CD4-positive, alpha-beta T cell treated with Interferon alpha-2 for 1 hour (primary cell): ENCODE measurements at places on chromosomes 1 and 21.
A peak's percentile ranks its signal among the peaks of the same experiment; 100 is the strongest.

DNA sequence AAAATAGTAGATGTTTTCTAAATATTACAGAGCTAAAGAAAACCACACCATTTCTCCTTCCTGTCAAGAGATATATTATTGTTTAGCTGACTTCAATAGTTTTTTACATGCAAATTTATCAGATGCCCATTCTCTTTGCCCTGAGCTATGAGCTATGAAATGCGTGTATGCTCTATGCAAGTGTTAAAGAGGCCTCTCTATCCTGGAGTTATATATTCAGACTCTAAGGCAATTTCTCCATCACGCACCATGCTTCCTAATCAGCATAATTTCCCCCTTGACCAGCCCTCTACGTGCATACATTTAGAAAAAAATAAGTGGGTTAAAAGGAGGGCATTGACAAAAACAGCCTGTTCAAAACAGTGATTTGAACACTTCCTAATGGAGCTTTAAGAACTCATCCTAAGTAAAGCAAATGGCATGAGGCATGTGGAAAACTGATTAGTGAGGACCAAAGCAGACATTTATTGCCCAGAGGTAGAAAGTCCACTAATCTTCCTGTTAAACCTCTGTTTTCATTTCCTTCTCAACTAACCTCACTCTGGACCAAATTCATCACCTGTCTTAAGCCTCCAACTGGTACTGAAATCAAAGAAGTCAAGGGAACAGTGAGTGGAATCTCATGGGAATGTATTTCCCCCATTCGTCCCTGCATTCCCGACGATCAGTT, 565.8 kb upstream of the PKN2 start:
- no peak for DNase-seq

- DNase-seq: no peak
These were observed 254.2 kb downstream of the PAPPA2 start for GRCh38 chr1:176717066-176717750.

GRCh38 chr1:58812926-58813325, 29.1 kb upstream of the JUN start:
- DNase-seq: peak; percentile 75

DNA sequence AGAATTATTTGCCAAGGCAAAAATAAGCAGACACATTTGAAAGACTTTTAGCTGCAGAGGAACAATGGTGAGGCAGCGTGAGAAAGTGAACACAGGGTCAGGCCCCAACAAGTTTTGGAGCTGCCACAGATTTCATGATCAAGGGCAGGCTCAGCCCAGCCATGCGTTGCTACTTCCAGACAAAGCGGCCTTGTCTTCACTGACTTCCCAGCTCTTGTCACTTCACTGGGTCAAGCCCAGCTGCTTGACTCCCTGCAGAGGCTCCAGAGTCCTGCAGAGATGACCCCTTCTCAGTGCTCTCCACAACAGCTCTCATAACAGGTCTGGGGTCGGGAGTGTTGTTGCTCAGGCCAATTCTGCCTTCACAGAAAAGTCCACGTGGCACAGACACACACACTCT, 35.8 kb downstream of the HHAT start:
- DNase-seq: no peak

GRCh38 chr1:202249436-202249835, 55.8 kb downstream of the LGR6 start:
- no peak for DNase-seq

- no peak for DNase-seq
These were observed 262.1 kb downstream of the AKT3 start for GRCh38 chr1:243587823-243588560.

DNA sequence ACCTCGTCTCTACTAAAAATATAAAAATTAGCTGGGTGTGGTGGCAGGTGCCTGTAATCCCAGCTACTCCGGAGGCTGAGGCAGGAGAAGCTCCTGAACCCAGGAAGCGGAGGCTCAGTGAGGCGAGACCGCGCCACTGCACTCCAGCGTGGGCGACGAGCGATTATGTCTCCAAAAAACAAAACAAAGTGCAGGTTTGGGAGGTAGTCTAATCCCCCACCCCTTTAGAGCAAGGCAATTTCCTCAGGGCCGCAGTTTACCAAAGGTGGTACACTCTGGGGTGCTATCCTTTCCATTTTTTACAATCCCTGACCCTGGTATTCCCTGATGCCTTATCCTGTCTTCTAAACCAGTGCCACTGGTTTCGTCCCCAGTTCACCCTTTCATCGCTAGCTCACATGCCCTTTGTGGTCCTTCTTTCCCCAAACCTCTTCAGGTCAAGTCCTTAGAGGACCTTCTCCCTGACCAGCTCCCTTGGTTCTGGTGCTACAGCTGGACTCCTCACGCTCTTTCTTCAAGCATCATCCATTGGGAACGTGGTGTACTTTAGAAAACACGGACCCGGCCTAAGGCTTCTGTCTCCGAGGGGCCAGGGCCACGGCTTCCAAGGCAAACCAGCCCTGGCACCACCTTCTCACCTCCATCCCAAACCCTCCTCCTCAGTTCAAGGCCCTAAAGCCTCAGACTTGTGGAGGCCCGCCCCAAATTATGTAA, 873 bp downstream of the IFT25 start:
- DNase-seq: no peak

DNA sequence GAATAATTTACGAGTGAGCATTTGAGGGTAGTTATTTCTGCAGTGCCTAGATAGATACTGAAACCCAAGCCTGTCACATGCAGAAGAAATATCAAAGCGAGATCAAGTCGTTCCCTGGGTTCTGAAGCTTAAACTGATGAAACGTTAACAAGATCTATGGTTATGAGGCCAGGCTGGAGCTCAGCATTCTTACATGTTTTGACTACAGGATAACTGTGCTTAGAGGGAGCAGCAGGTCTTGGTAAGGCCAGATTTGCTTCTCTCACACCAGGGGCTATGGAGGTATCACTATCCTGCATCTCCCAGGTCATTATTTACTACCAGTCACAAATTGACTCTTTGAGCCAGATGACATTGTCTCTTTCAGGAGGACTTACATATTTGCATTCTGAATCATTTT, 1401.4 kb upstream of the PRMT6 start:
- no peak for DNase-seq

- no peak for DNase-seq
These were observed 13.0 kb downstream of the CAPN8 start for GRCh38 chr1:223652436-223652941.

GRCh38 chr1:24752305-24752704, 7.1 kb downstream of the CLIC4 start:
- DNase-seq: no peak

- DNase-seq: no peak
These were observed 11.3 kb upstream of the BACH1 start for GRCh38 chr21:29287383-29287782.

DNA sequence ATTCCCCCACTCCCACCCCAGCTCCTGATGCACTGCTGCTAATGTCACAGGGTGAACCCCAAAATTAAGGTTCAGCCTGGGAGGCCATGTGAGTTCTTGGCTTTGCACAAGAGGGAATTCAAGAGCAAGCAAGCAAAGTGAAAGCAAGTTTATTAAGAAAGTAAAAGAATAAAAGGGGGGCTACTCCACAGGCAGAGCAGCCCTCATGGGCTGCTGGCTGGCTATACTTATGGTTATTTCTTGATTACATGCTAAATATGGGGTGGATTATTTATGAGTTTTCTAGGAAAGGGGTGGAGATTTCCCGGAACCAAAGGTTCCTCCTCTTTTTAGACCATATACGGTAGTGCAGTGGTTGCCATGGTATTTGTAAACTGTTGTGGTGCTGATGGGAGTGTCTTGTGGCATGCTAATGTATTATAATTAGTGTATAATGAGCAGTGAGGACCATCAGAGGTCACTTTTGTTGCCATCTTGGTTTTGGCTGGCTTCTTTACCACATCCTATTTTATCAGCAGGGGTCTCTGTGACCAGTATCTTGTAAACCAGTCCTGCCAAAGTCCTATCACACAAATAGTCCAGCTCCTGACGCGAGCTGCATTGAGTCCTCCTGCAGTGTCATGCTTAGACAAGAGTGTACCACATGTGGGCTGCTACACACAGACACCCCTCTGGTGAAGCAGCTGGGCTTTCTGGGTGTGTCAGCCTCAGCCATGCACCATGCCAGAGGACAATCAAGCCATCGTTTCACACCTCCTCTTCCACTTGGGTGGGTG, 46.4 kb upstream of the CSF1 start:
- peak; percentile 43 for DNase-seq

DNA sequence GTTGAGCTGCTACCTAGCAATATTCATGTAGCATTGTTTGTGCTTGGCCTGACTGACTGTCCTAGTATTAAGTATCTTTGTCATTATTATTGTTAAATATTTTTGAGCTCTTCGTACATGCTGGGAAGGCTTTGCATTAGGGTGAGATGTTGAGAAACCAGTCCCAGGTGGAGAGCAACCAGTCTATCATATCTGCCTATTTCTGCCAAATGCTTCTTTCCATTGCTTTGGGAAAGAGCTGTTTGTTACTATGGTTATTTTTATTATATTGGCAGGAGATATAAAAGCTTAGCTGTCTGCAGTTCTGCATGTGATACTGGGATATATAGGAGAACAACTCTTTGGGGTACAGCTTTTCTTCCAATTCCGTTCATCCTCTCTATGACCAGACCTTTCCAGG, 85.1 kb downstream of the CLDN17 start:
- DNase-seq: no peak

- DNase-seq: no peak
These were observed 713 bp upstream of the HMGCL start for GRCh38 chr1:23825762-23826522.

DNA sequence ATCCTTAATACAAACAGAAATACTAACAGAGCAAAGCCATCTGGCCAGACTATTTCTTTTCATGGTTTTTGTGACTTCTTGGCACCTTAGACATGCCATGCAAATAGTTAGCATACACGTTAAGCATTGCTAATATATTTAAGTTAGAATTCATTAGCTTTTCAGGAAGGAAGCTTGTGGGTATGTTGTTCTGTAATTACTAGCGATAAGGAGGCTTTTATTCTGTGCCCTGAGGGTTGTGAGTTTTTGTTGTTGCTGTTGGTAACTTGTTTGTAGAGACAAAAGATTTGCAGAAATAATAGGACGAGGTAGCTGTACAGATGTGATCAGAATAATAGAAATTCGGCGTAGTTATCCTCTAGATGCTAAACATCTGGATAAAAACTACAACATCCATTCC, 305.3 kb downstream of the TM2D1 start:
- DNase-seq: no peak

- DNase-seq: no peak
These were observed 19.8 kb downstream of the NENF start for GRCh38 chr1:212452323-212453155.

- no peak for DNase-seq
These were observed 141.0 kb downstream of the USP25 start for GRCh38 chr21:15870819-15871218.

DNA sequence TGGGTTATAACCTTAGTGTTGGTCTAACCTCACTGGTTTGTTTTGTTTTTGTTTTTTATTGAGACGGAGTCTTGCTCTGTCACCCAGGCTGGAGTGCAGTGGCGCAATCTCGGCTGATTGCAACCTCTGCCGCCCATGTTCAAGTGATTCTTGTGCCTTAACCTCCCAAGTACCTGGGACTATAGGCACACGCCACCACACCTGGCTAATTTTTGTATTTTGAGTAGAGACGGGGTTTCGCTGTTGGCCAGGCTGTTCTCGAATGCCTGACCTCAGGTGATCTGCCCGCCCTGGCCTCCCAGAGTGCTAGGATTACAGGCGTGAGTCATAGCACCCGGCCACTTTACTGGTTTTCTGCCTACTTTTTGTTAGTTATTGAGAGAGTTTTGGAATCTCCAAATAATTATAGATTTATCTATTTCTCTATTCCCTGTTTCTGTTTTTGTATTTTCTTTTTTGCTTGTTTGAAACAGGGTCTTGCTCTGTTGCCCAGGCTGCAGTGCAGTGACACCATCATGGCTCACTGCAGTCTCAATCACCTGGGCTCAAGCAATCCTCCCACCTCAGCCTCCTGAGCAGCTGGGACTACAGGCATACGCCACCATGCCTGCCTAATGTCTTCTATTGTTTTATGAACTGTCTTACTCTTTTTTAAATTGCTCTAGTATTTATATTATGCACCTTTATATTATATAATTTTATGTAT, 21.4 kb downstream of the SMG7 start:
- DNase-seq: no peak

DNA sequence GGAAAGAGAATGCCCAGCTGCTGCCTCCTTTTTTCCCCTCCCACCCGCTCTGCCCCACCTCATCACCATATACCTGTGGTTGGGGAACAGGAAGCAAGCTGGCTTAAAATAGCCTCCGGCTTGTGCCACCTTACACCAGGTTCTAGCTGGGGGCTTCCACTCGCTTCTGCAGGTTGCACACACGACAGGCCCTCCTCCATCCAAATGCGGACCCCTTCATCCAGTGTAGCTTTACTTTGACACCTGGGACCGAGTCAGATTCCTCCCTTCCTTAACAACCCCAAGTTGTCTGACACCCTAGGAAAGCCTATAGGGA, 14.6 kb downstream of the BLACAT1 start:
- no peak for DNase-seq

- DNase-seq: no peak
These were observed 14.8 kb upstream of the DIP2A start for GRCh38 chr21:46443910-46444309.

DNA sequence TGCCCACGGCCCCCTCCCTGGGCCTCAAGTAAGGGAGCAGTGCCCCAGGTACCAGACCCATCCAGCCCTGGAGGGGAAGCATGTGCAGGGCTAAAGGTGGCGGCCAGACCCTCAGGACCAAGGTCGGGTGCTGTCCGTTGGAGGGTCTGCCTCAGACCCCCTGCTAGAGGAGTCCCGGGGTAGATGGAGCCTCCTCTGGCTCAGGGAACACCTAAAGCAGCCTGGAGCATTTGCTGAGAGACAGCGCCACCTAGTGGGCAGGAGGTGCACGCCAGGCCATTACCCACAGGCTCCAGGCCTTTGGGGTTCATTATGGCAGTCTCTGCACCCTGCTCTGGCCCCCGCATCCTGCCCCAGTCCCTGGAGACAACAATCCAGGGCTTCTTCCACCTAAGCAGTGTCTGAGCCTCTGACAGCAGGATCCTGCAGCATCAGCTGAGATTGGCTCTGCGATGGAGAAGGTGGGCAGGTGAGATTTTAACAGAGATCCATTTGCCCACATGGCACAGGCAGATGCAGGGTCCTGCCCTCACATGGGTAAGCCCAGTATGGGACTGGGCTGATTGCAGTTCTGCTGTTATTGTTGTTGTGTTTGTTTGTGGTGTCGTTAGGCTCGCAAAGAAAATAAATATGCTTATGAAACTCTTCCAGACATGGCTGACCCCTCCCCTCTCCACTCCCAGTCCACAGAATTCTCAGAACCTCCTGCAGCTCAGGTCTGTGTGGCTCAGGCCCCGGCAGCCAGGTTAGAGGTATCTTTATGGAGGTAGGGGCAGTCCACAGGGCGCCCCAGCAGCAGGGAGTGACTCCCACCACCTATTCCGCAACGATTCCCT, 42.4 kb downstream of the CTNNBIP1 start:
- DNase-seq: peak; percentile 82

DNA sequence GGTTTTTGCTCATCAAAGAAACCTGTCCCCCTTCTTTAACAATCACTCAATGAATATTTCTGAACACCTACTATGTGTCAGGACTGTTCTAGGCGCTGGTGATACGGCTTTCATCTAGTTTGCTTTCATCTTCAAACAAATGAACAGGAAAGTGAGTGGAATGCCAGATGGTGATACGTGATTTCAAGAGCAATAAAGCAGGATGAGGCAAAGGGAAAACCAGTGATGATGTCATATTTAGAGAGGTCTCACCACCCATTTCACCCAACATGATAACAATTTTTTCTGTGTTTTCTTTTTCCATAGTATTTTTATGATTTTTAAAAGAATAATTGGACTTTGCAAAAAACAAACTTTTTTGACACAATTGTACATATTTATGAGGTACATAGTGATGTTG, 11.3 kb upstream of the SLC6A17 start:
- DNase-seq: no peak
